ENCODE measurements at places on chromosomes 3 and 15.

GRCh38 chr15:90419206-90419605 is 31.2 kb downstream of the IQGAP1 start:
- no peak for DNase-seq

DNA sequence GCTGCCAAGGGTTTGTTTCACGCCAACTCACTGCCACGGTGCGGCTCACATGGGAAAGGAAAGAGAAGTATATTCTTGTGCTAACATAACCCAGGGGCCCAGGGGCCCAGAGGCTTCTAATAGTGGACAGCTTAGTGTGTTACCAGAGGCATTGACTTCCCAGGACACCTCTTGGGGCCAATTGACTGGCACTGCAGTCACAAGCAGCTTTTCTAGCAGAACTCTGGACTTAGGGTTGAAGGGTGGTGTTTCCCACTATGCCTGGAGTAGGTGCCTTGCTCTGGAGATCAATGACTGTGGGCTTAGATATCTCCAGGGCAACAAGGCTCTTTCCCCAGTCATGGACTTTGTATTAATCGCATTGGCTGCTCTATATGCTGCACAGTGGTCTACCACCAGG is 172.7 kb upstream of the KBTBD8 start:
- no peak for DNase-seq

DNA sequence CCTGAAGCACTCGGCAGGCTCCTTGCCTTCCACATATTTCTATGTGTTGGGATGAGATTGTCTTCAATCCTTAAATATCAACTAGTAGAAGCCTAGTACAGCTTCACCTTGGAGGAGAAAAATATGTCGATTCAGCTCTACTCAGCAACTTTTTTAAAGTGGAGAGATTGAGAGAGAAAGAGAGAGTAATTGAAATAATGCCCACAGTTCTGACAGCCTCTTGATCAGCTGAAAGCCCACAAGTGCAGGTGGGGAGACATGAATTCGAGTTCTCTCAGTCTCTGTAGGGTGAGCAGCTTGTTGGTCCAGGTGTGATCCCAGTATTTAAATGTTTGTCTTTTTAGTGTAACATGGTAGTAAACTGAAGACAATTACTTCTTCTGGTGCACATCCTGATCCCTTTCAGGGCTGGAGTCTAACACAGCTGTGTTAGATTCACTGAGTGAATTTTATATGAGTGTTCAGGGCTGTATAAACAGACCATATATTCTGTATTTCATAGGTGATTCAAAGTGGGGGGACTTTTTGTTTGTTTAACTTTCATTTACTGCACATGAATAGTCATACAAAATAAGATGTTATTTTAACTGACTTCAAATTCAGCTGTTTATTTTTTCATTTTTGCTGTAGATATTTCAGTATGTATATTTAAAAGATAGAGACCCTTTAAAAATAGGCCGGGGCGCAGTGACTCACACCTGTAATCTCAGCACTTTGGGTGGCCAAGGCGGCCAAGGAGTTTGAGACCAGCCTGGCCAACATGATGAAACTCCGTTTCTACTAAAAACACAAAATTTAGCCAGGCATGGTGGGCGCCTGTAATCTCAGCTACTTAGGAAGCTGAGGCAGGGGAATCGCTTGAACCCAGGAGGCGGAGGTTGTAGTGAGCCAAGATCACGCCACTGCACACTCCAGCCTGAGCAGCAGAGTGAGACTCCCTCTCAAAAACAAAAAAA is 64.0 kb downstream of the ST6GAL1 start:
- DNase-seq = no peak

DNA sequence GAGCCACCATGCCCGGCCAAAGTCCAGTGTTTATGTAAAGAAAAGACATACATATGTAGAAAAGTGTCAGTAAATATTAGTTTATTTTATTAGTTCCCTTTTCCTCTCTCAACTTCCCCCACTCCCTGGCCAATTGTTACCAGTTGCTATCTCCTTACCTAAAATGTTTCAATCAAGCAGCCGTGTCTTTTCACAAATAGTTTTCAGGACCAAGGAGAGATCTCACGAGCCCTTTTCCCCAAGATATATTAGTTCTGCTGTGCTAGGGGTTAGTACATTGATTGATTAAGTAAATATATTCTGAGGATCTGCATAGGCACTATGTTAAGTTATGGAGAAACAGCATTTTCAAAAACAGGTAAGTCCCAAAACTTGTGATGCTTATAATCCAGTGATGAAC is 87.4 kb downstream of the ZIC4 start:
- no peak for DNase-seq

GRCh38 chr3:66854601-66855151 is 143.4 kb upstream of the KBTBD8 start:
- no peak for DNase-seq

DNA sequence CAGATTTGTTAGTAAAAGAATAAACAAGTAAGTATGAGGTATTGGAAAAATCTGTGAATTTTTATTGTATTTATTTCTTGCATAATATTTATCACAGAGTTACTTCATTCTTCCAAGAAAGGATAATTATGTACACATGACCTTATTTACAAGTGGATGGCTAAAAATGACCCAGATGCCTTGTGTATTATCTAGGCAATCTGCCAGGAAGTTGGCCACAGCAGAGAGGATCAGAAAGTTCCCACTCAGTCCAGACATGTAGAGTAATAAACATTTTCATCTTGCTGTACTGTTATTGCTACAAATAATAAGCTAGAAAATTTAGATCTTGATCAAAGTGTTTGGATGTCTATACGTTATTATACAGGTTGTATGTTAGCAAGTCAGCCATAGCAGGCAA is 317.1 kb downstream of the EPHA6 start:
- no peak for DNase-seq

DNA sequence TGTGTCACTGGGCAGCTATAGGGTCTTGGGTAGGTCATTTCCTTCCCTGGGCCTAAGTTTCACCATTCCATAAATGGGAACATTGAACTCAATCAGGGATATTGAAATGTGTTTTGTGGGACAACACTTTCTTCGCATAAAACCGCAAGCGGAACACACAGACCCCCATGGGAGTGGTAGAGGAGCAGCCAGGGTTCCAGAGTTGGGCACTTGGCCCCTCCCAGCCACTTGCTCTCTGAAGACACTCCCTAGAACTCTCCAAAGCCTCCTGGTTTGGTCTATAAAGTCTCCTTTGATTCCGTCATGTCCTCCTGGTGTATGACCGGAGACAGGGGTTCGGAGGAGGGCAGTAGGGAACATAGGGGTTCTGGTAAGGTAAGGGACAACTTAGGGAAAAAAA is 271.7 kb downstream of the UACA start:
- DNase-seq = no peak

DNA sequence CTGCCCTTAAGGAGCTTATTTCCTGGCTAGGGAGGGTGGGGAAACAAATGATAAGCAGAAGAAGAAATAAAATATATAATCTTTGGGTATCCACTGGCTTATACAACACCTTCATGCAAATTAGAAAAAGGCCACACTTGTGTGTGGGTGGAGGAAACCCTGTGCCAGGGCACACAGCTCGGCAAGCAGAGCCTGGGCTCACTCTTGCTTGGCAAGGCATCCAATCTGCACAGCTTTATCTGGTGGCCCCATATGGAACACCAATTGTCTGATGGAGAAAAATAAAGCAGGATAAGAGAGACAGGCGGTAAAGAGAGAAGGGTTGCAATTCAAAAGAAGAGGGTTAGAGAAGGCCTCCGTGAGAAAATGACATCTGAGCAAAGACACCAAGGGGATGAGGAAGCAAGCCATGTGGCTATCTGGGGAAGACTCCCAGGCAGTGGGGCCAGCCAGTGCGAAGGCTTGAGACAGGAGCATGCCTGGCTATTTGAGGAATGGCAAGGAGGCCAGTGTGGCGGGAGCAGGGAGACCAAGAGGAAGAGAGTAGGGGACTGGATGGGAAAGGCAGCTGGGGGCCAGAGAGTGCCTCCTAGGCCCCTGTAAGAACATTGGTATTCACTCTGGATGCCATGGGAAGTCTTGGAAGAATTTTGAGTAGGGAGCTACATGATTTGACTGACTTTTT is 22.5 kb upstream of the VPS8 start:
- DNase-seq = no peak

DNA sequence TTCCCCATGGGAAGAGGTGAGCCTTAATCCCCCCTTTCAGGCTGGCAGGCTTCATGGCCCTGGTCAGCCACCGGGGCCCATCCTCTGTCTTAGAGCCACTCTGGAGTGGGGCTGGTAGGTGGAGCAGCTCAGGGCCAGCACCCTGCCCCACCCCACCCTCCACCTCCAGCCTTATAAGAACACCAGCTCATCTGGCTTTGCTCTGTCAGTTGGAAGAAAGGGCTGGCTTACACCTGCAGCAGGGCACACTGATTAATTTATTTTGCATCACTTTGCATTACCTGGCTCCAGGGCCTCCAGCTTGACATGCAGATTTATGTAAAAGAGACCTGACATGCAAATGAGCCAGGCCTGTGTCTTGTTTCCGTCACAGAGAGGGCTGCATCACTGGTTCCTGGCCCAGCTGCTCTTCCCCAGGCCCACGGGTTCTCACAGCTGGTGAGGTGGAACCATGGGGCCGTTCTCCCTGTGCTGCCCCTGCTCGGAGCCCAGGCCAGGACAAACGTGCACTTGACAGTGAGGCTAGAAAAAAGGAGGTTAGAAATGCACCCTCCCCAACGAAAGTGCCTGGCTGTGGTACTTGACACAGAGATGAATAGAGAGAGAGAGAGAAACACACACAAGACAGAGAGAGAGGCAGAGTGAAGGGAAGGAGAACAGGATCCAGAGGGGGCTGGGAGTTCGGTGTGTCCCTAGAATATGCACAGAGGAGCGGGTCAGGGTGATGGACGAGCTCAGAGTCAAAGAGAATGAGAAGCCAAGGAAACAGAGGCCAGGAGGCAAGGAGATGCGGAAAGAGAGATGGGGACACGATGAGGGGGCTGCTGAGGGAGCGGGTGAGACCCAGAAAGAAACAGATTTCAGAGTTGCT is 44.5 kb upstream of the MAGEF1 start:
- DNase-seq = no peak
